Stimulated activated CD8-positive, alpha-beta memory T cell treated with anti-CD3 and anti-CD28 coated beads, Interleukin-7, amount 100 ng/mL, for 1 hour (primary cell): ENCODE measurements at places on chromosomes 3 and 15.

- no peak for DNase-seq
These were observed 205.7 kb upstream of the ROBO1 start for GRCh38 chr3:79973482-79973881.

DNA sequence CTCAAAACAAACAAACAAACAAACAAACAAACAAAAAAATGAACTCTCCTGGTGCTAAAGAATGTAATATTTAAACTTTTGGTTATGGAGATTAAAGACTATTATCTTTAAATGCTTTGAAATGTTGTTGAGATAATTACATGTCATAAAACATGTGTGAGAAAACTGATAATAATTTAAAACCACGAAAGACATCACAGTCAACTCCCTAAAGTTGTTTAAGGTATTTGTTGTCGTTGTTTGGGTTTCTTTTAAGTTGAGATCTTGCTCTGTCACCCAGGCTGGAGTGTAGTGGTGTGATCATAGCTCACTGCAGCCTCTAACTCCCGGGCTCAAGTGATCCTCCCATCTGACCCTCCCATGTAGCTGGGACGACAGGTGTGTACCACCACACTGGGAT, 12.0 kb downstream of the EFCAB12 start:
- no peak for DNase-seq

DNA sequence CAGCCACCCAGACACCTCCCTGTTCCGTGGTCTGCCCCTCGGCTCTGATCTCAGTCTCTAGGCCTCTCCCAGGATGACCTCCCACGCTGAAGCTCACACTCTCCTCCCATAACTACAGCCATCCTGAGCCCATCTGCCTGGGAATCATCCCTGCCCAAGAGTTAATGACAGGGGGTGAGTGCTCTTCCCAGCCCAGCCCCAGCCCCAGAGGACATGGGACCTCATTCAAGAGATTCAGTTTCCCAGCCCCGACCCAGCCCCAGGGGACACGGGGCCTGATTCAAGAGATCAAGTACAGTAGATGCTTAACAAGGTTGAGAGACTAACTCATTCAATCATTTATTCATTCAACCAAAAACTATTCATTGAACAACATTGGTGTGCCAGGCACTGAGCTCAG, 272.0 kb downstream of the XXYLT1 start:
- no peak for DNase-seq

DNA sequence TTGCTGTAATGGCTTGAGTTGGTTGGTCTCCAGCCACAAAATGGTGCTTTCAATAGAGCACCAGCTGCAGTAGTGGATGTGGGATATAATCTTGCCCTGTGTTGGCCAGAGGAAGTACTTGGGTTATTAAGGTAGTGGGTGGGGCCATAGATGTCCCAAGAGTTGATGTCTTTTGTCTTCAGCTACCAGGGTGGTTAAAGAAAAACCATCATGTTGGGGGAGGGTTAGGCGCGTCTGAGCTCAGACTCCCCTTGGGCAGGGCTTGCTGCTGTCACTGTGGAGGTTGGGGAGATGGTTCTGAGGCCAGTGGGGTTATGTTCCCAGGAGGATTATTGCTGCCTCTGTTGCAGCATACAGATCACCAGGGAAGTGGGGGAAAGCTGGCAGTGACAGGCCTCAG, 46.9 kb upstream of the GADL1 start:
- no peak for DNase-seq

DNA sequence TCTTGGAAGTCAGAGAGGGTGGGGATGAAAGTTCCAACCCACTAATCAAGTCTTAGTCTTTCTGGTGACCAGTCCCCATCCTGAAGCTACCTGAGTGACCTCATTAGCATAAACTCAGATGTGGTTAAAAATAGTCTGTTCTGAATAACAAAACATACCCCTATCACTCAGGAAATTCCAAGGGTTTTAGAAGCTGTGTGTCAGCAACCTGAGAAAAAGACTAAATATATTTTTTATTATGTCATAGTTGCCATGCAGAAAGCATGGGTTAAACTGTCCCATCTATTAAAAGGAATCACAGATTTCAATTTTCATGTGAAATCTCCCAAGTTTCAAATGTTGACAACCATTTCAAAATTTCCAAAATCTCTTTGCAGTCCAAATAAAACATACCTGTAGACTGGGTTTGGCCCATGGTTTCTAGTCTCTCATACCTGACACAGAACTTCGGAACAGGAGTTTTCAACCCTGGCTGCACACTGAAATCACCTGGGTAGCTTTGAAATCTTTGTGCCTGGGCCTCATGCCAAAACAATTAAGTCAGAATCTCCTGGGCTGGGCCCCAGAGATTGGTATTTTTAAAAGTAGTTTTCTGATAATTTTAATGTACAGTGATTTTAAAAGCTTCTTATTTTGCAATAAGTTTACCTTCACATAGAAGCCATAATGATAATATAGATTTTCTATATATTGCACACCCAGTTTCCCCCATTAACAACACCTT, 476.3 kb downstream of the RBMS3 start:
- DNase-seq: no peak

DNA sequence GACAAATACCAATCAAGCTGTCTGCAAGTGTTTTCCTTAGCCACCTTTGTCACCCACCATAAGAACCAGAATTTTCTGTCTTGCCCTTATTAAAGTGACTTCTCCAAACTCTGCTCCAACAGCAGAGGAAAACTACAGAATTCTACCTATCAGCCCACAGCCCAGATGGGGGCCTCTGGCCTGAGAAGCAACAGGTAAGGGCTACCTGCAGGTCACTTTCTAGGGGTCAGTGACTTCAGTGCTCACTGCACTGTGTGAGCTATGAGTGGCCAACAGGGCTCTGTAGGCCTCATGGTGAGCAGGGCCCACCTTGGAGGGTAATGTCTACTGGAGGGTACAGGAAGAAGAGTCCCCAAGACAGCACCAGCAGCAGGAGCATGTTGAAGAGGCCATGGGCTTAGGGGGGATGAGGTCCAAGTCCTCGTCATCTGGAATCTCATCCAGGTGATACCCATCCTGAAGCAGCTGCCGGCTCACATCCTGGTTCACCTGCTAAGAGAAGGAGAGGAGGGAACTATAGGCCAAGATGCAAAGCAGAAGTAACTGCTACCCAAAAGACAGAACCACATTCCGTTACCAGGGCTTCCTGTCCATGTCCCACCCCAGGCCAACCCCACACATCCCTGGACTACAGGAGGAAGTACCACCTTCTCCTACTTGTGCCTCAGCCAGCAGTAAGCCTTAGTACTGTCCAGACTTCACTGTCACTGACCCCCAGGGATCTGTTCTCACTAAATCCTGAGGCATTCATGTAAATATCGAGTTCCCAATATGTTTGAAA, 4.2 kb downstream of the FAM219B start:
- DNase-seq: no peak

- no peak for DNase-seq
These were observed 226.5 kb upstream of the PLSCR5 start for GRCh38 chr3:146831659-146832058.

DNA sequence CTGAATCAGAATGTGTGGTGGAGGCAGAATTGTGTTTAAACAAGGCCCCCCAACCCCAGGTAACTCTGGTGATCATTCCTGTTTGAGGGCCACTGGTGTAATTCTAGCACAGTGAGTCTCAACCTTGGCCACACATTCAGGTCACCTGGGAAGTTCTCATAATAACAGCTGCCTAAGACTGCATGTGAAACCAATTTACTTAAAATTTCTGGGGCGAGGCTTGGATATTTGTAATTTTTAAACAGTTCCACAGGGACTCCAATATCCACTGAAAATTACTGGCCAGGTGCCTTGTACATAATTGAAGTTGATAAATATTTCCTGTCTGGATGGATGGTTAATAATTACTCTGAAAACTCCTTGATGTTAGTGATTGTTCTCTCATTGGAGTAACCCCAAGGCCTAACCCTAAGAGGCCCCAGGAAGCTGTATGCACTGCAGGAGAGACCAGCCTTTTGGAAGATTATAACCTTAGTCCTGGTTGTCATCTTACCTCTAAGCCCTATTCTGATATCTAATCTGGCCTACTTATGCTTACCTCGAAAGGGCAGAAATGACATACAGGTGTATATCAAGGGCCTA, 25.7 kb upstream of the EPHB1 start:
- DNase-seq: no peak

- no peak for DNase-seq
These were observed 617.6 kb downstream of the FHIT start for GRCh38 chr3:60633644-60634043.

DNA sequence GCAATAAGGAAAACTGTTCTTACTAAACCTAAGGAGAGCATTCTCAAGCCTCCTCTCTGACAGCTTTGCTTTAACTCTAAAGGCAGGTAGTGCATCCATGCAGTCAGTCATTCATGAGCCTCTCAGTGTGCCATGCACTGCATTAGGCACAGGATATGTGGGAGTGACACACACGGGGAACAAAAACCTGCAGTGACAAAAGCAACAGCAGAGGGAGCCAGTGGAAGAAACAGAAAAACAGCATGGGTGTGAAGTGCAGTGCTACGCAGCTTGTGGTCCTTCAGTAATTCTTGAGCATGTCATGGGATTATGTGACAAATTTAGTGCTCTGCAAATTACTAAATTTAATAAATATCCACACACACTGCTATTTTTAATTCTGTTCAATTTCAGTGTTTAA, 230.7 kb downstream of the BBX start:
- no peak for DNase-seq

- no peak for DNase-seq
These were observed 654.1 kb upstream of the LMCD1 start for GRCh38 chr3:7847521-7847920.

- no peak for DNase-seq
These were observed 30.6 kb downstream of the TKT start for GRCh38 chr3:53225181-53225580.

GRCh38 chr3:33729993-33730392, 11.9 kb upstream of the CLASP2 start:
- DNase-seq: no peak

DNA sequence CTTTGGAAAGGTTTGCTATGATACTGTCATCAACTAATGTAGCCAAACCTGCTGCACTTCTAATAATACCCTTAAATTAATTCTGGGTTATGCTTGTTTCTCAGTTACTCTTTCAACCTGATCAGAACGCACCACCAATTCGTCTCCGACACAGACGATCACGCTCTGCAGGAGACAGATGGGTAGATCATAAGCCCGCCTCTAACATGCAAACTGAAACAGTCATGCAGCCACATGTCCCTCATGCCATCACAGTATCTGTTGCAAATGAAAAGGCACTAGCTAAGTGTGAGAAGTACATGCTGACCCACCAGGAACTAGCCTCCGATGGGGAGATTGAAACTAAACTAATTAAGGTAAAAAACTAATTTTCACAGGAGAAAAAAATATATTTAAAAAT, 7.9 kb upstream of the RPLP1 start:
- no peak for DNase-seq

GRCh38 chr3:33798113-33798417, 365 bp upstream of the PDCD6IP start:
- DNase-seq: no peak

DNA sequence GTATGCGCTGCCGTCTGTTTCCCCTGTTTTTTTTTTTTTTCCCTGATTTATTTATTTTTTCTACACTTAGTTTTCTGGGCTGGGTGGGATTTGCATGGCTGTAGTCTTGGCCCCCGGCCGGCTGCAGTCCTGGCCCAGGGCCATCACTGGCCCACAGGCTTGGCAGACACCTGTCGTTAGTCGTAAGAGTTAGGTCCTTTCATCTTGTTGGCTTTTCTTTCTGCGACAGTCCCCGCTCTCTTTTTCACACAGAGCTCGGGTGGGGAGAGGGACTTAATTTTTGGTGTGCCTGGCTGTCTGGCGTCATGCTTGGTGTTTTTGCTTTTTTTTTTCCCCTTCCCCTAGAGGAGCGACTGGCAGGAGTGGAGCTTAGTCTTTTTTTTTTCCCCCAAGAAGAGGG, 183.4 kb downstream of the KLF13 start:
- DNase-seq: no peak

DNA sequence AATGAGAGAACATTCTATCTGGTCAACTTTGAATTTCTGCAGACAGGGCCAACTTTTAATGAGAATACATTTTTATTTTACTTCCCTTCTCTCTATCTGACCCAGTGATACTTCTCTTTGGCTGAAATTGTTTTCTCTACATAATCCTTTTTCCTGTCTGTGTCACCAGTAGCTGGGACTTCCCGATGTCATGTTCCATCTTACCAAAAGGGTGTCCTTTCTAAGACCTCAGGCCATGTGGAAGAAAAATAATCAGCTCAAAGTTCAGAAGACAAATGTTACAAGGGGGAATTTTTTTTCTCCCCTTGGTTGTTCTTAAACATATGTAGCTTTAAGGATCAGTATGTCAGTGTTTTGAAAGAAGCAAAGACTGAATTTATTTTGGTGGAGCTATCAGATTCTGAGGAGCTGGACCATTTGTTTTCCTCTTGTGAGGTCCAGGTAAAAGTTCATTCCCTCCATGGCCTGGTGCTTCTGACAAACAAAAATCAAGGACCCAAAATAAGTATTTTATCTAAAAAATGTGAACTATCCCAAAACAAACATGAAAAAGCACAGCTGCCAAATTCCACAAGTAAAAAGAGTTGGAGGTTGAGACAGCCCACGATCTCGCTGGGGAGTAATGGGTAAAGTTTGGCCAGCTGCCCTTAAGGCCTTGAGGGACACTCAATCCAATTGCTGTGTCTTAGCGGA, 859.4 kb upstream of the NR2F2 start:
- no peak for DNase-seq

DNA sequence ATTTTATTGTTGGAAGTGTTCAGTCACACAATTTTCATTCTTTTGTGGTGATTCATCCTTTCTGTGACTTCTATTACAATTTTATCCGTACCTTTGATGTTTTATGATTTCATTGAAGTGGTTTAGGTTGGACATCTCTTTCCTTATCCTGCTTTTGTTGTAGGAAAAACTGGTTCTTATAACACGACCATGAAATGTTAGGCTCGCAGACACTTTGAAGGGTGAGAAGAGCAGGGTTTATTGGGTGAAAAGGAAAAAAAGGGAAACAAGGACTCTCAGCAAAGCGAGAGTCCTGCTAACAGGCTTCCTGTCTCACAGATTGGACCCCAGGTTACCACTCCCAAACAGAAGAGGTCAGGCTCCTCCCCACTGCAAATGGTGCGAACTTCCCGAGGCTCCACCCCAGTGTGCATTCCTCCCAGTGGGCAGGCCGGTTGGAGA, 257.4 kb downstream of the STXBP5L start:
- no peak for DNase-seq

DNA sequence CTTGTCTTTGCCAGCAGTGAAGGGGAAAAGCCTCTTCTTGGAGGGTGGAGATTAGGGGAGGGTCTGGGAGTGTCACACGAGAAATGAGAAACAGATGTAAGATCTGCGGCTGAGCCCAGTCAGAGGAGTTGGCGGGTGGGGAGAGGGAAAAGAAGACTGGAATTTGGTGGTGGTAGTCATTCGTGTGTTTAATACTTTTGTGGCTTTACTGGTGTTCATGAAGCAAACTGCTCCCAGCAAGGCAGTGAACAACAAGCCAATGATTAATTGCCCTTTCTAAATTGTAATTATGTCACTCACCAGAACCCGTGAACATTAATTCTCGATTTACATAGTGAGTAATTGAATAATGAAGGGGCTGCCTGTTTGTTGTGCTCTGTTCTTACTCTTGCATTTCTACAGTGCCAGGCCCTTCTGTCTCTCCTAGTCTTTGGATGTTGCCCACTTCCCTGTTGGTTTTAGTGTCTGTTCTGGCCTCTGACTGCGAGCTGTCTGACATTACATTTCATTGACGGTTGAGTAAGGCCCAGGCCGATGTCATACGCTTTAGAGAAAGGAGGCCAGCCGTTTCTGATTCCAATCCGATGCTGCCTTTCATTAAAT, 78.0 kb downstream of the CHCHD6 start:
- DNase-seq: no peak

- no peak for DNase-seq
These were observed 229.4 kb downstream of the CD47 start for GRCh38 chr3:107861422-107861821.

GRCh38 chr3:59481776-59482400, 432.1 kb upstream of the CFAP20DC start:
- DNase-seq: no peak
